Mononuclear cell (primary cell): ENCODE measurements at places on chromosomes 5 and 9. TPM values are rescaled to one million over a fixed set of nuclear protein-coding genes. Genes with fewer than 3 reads are reported as not detected.

SVEP1 gene
- not detected for total RNA-seq

SNX2 gene
- total RNA-seq: 159 TPM

PTAR1 gene
- 162 TPM for total RNA-seq

CDX1 gene
- total RNA-seq: not detected

DIPK1B gene
- total RNA-seq: 2.7 TPM

RHOBTB3 gene
- 23.3 TPM for total RNA-seq

PCDHA9 gene
- not detected for total RNA-seq

JAKMIP2 gene
- total RNA-seq: 1.2 TPM

PTGES gene
- 8.7 TPM for total RNA-seq

ADAMTS13 gene
- total RNA-seq: 0.42 TPM

ANGPTL2 gene
- total RNA-seq: 0.10 TPM

TSSK1B gene
- total RNA-seq: 0.10 TPM

KIAA1958 gene
- total RNA-seq: 5.4 TPM

BNIP1 gene
- total RNA-seq: 24.2 TPM

LIX1 gene
- total RNA-seq: not detected

PRDM9 gene
- not detected for total RNA-seq

KCNN2 gene
- not detected for total RNA-seq

TAF1L gene
- total RNA-seq: under 0.01 TPM

GABRA6 gene
- not detected for total RNA-seq

NMUR2 gene
- total RNA-seq: not detected

ZNF354C gene
- total RNA-seq: 3.3 TPM

BTNL3 gene
- total RNA-seq: not detected

DBH gene
- 0.10 TPM for total RNA-seq

ADGRV1 gene
- total RNA-seq: 0.94 TPM

OTULINL gene
- 45.9 TPM for total RNA-seq

FIBCD1 gene
- not detected for total RNA-seq

SARDH gene
- total RNA-seq: 4.7 TPM

NXNL2 gene
- total RNA-seq: not detected

CKMT2 gene
- total RNA-seq: 1.0 TPM

PCA3 gene
- total RNA-seq: under 0.01 TPM

PCDH12 gene
- total RNA-seq: under 0.01 TPM

GPRIN1 gene
- total RNA-seq: 0.94 TPM

SLC36A3 gene
- not detected for total RNA-seq
